ENCODE measurements at places on chromosomes 3 and 15.

DNA sequence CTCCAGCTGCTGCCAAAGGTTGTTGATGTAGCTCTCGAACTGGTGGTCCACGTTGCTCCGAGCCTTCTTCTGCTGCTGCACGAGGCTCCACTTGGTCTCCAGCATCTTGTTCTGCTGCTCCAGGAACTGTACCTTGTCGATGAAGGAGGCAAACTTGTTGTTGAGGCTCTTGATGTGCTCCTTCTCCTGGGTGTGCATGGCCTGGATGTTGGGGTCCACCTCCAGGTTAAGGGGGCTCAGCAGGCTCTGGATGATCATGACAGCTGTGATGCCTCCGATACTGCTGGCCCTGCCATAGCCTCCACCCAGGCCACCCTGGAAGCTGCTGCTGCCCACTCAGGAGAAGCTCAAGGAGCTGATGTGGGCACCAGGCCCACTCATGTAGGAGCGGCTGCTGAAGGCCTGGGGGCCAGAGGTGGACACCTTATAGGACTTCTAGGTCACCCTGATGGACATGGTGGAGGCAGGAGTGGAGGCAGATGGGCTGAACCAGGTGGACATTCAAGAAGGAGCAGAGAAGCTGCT is 14.9 kb upstream of the PSTPIP1 start:
- no peak for DNase-seq

DNA sequence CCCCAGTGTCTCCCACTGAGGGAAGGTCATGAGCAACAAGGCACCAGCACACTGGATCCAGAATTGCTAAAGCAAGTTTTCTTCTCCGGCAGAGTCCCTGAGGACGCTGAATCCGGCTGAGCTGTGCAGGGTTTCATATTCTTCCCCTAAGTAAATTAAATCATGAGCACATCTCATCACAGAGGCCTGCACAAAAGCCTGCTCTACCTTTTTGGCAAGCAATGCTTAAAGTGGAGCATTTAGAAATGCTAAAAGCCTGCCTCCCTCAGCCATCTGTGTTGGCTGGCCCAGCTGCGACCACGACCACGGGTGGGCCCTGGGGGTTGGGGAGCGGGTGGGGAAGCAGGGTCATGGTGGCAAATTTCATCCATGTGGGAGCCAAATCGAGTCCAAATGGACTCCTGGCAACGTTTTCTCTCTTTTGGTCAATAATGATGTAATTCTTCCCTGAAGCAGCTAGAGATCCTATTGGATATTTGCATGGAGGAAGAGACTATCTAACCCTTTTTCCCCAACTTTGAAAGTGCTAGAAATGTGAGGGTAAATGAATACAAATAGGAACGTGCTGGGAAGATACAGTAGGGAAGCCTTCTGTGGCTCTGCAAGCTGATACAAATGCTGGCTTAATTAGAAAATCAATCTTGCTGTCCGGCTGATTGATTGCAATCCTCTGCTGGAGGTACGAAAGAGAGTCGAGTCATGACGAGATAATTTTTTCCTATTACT is 532.8 kb upstream of the TBL1XR1 start:
- no peak for DNase-seq

DNA sequence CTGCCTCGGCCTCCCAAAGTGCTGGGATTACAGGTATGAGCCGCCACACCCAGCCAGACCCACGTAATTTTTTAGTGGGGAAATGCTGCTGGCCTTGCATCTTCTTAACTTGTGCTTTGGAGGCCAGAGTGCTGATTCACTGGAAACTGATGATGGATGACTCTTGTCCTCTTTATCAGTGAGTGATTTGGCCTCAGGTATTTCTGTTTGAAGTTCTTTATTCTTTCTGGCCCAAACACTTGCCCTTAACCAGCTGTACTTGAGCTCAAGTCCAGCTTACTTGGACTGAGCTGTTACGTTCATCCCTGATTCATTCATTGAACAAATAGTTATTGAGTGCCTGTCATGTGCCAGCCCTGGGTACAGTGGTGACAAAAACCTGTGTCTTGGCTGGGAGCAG is 4.2 kb downstream of the PTPN23 start:
- no peak for DNase-seq

- DNase-seq = no peak
These were observed 559 bp downstream of the SENP5 start for GRCh38 chr3:196868297-196868661.

DNA sequence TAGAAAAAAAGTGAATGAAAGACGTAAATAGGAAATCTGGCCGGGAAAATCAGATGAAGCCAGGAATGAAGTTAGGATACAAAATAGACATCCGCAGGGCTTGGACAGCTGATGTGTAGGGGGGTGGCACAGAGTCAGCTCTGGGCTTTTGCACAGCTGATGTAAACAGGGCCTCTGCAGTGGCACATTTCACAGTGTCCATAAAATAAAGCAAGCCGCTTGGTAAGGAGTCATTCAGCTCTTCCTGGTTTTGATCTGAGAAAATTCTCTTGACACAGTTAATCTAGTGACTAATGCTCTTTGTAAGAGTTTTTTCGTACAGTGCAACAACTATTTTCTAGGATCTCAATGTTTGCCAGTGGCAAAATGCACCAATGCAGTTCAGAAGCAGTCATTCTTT is 153.3 kb downstream of the USP13 start:
- DNase-seq = no peak

DNA sequence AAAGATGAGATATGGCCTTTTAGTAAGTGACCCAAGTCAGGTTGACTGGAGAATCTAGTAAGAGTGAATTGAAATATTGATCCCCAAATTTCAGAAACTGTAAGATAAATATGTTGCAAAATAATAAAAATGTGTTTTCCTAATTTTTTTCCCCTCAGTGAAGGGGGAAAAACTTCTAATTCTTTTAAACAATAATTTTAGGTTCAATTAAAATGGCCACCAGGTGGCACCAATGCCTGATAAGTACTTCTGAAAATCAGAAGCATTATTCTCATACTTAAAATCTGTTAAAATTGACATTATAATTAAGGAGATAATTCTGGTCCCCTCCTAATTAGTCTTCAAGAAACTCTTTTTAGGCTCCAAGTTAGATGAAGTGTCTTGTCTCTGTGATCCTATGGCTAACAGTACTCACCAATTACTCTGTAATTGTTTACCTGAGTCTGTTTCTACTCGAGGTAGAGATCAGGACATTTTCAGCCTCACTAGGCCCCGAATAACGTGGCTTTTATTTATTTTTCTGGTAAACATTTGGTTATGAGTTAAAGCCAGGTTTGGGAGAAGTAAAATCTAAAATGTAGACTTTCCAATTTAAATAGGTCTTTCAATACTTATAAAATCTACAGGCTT is 52.6 kb downstream of the NMD3 start:
- DNase-seq = no peak

DNA sequence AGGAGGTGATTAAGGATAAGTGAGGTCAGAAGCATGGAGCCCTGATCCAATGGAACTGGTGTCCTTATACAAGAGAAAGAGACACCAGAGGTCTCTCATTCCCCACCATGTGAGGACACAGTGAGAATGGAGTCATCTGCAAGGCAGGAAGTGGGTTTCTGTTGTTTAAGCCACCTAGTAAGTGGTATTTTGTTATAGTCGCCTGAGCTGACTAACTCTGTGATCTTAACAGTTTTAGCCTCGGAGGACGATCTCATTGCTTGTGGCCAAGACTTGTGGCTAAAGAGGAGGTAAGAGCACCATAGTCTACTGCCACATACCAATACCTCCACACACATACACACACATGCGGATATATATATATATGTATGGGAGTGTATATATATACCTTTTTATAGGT is 73.8 kb downstream of the MCTP2 start:
- no peak for DNase-seq

- no peak for DNase-seq
These were observed 272.5 kb downstream of the THSD4 start for GRCh38 chr15:71387810-71388209.

DNA sequence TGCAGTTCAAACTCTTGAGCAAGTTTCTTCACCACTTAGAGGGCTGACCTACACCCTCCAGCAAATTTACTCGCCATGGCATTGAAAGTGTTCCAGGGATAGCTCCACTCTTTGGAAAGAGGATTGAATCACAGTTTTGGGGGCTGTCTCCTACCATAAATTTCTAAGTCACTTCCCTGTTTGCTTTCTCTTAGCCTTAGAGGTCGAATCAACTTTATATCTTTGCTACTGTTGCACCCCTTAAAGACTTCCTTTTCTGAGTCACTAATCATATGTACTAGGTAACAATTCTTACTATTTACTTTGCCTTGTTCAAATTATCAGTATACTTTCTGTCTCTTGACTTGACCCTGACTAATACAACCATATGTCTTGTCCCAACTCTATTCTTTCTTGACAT is 1151.8 kb upstream of the ALCAM start:
- DNase-seq = no peak

DNA sequence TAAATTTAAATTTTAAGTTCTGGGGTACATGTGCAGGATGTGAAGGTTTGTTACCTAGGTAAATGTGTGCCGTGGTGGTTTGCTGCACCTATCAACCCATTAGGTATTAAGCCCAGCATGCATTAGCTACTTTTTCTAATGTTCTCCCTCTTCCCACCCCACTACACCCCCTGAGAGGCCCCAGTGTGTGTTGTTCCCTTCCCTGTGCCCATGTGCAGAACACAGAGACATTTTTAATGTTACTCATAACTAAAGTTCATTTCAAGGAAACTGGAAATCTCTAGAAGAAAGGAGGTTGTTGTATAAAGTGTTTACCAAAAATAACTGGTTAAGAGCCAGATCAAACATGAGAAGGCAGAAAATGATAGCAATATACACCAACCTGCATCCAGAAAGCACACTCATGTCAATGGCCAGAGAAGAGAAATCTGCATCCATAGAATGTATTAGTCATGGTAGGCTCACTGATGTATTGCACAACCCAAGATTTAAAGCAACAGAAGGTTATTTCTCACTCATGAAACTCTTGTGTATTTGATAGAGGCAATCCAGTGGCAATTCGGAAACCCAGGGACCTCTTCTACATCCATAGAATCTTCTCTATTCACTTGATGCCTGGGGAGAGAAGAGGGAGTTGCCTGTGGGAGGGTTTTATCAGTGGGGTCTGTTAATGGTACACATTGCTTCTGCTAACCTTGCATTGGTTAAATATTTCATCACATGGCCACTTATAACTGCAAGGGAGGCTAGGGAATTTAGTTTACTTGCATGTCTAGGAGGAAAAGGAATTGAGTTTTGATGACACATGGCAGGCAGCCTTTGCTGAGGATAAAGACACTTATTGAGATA is 321.9 kb upstream of the RASGRP1 start:
- DNase-seq = no peak

DNA sequence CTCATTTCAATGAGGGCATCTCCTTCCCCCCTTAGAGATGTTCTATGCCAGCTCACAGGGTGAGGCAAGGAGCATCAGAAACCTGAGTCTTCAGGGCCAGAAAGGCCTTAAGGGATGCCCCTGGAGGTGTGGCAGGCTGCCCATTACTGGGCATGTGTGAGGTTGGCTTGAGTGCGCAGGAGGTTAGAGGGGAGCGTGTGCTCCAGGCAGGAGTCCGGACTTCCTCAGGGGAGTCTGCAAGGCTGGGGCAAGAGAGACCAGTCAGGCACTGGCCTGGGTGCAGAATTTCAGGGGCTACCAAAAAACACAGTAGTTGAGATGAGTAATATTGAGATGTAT is 1.9 kb downstream of the LOXL1 start:
- no peak for DNase-seq

- no peak for DNase-seq
These were observed 100.6 kb upstream of the GOLGA6L6 start for GRCh38 chr15:20642054-20642767.

DNA sequence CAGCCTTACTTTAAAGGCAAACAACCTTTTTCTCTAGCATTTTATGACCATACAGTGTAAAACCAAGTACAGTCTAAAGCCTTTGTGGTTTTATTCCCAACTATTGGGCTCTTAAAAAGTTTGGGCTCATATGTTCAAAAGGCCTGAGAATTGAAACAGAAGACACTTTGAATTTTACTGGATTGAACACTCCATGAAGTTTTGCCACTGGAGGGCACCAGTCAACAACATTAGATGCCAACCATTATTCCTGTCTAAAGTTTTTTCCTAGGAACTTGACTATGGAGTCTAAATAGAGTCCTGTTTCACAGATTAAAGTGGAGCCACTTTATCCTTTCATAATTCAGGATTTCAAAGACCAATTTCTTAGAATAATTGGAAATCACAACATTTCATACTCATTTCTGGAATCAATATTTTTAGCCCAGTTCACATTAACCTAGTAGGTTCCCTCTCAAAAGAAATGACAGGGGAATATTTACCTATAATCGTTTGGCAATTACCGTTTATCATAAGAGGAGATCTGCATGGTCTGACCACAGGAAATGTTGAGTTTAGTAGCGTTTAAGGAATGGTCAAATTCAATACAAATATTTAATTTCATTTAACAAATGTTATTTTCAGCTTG is 244.1 kb upstream of the PDZRN3 start:
- DNase-seq = no peak

DNA sequence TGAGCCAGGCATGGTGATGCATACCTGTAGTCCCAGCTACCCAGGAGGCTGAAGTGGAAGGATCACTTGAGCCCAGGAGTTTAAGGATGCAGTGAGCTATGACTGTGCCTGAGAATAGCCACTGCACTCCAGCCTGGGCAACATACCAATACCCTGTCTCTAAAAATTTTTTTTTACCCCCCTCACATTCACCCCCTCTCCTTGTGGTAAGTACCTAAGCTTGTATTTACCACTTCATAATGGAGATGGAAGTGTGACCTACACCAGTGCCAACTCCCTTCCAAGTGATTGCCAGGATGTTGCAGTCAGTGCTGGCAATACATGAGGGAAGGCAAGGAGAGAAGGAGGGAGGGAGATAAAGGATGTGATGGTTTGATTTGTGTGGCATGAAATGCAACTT is 84.2 kb downstream of the LRRC28 start:
- DNase-seq = no peak

GRCh38 chr3:129211772-129212171 is 28.1 kb upstream of the CNBP start:
- no peak for DNase-seq

- no peak for DNase-seq
These were observed 428.7 kb downstream of the TBC1D5 start for GRCh38 chr3:17313746-17314145.

DNA sequence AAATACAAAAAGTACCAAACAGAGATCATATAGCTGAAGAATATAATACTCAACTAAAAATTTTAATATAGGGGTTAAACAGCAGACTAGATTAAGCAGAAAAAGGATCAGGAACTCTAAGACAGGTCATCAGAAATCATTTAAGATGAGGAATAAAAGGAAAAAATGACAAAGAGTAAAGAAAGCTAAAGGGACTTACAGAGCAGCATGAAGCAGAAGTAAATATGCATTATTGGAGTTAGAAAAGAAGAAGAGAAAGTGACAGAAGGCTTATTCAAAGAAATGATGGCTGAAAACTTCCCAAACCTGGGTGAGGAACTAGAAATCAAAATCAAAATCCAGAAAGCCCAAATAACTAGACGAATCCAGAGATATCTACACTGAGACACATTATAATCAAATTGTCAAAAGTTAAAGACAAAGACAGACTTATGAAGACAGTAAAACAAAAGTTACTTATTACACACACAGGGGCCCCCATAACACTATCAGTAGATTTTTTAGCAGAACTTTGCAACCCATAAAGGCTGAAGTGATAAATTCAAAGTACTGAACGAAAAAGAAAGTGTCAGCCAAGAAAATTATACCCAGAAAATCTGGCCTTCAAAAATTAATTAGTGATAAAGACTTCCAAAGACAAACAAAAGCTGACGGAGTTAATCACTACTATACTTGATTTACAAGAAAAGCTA is 95.6 kb downstream of the SCAPER start:
- DNase-seq = no peak

GRCh38 chr3:181999314-181999713 is 287.6 kb downstream of the SOX2 start:
- DNase-seq = no peak

Measured in T-helper 17 cell (primary cell).